Activated naive CD8-positive, alpha-beta T cell treated with anti-CD3 and anti-CD28 coated beads, Interleukin-2, amount 50 U/mL, for 16 hours (primary cell): ENCODE measurements at places on chromosomes 4 and X.

- no peak for DNase-seq
Measured at GRCh38 chr4:47566566-47566965, 81.5 kb downstream of the ATP10D start.

- DNase-seq: no peak
Measured at GRCh38 chr4:170227928-170228327, 138.2 kb upstream of the AADAT start.

GRCh38 chr4:69639542-69639941, at the start of gene UGT2A2:
Gene UGT2A2, minus strand, starts transcription at chr4:69639642. Its CDS starts 2 bp downstream, at chr4:69639640.
- DNase-seq: no peak

- DNase-seq: no peak
Measured at GRCh38 chr4:18566970-18567799, 545.6 kb upstream of the LCORL start.

- no peak for DNase-seq
Measured at GRCh38 chr4:109007976-109008375, 245.1 kb upstream of the ETNPPL start.

DNA sequence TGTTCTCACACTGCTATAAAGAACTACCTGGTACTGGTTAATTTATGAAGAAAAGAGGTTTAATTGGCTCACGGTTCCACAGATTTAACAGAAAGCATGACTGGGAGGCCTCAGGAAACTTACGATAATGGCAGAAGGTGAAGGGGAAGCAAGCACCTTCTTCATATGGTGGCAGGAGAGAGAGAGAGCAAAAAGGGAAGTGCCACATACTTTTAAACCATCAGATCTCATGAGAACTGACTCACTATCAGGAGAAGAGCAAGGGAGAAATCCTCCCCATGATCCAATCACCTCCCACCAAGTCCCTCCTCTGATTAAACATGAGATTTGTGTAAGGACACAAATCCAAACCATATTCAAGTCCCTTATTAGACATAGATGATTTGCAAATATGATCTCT, 12.3 kb upstream of the RAP2C start:
- DNase-seq: no peak

- DNase-seq: no peak
Measured at GRCh38 chr4:57504797-57505530, 394.8 kb upstream of the IGFBP7 start.
